ENCODE measurements at places on chromosomes 16 and 17.

DNA sequence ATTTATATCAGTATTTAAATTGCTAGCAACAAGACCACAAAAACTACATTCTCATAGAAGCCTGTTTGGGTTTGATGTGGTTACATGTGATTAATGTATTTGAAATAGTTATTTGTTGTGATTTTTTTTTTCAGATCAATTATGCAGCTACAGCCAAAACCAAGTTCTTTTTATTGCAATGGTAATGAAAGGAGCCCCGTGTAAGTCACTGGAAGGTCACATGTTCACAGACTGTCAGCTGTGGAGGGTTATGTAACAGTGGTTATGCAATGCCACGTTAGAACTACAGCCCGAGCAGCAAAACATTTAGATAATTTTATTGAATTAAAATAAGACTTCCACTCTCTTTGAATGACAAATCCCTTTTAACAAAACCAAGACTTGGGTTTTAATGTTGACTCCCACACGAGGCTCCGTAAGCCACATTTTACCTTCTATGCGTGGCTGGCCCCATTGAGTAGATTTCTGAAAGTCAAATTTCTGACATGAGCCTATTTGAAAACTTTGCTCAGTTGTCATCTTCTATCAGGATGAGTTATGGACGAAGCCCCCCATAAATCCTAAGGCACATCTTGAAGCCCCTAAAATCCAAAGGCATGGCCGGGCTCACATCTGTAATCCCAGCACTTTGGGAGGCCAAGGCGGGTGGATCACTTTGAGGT, 41.8 kb upstream of the SEC14L1 start:
- no peak for DNase-seq

DNA sequence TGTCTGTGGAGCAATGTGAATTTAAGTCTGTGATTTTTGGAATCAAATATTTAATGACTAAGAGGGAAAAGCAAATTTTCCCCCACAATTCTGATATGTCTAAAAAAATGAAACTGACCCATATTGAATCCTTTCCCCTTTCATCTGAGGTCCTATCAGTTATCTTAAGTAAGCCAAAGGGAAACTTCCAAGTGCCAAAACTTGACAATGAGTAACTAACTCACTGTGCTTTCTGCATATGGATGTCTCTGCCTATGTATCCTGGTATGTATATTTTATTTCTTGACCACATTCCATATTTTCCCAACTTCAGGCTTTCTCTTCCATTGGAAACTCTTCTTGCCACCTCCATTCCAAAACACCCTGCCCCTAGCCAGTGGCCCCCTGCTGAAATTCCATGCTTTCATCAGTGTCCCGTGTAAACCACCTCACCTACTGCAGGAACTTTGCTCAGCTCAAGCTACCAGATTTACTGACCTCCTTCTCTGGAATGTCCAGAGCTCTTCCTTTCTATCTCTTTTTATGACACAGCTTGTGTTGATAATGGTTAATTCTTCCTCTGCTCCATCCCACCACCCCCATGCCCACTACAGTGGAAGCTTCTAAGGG, 59.0 kb downstream of the TOX3 start:
- DNase-seq = no peak

DNA sequence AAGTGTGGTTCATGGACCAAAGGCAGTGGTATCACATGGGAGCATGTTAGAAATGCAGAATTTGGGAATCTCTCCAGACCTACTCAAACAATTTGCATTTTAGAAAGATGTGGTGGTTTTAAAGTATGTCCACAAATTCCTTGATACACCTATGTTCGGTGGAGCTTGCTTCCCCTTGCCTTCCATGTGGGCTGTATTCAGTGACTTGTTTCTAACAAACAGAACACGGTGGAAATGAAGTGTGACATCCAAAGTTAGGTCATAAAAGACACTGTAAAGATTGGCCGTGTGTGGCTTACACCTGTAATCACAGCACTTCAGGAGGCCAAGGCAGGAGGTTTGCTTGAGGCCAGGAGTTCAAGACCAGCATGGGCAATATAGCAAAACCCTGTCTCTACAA, 16.7 kb downstream of the COQ7 start:
- DNase-seq = no peak

- no peak for DNase-seq
These were observed 50.2 kb downstream of the TBC1D16 start for GRCh38 chr17:79985361-79985942.

- DNase-seq = peak; percentile 44
These were observed 7.4 kb downstream of the PRCD start for GRCh38 chr17:76547183-76547641.

DNA sequence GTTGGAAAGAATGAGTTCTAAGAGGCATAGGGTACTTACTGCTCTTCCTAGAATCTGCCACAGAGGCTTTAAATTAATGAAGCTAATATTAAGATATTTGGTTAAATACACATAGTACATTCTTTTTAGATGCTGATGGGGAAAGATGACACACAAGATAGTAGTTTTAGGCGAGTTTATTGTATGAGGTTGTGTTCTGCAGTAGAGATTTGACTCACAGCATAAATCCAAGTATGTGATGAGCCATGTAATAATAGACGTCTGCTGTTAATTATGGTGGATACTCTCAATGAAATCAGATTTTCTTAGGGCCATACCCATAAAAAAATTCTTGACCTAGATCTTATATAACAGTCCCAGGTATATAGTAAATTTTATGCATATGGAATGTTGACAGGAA, 8.0 kb downstream of the TNRC6C start:
- DNase-seq = no peak

DNA sequence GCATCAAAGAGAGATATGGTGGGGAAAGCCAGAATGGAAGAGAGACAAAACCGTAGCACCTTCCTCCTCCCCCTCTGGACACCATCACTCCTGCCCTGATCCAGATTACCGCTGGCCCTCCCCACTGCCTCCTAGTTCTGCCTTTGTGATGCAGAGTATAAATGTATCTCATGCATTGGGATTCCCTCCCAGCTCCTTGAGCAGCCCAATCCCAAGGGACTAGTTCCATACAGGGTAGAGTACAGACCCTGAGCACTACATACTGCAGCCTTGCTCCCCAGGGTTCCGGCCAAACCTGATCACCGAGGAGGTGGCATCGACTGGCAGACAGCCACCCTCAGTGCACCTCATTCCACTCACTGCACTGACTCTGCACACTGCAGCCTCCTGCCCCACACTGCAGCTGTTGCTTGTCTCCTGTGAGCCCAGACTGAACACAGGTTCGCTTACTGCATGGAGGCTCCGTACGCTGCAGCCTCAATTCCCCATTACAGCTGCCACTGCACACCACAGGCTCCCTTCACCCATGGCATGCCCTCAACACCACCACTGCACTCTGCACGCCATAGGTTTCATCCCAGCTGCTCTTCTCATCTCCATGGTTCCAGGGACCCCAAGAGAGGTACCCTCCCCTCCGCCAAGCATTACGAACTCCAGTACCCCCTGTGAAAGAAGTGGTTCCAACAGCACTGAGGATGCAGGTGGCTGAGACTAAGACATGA, 1.7 kb upstream of the THRA start:
- DNase-seq = no peak

- no peak for DNase-seq
These were observed 18.2 kb upstream of the QRICH2 start for GRCh38 chr17:76326306-76326705.

DNA sequence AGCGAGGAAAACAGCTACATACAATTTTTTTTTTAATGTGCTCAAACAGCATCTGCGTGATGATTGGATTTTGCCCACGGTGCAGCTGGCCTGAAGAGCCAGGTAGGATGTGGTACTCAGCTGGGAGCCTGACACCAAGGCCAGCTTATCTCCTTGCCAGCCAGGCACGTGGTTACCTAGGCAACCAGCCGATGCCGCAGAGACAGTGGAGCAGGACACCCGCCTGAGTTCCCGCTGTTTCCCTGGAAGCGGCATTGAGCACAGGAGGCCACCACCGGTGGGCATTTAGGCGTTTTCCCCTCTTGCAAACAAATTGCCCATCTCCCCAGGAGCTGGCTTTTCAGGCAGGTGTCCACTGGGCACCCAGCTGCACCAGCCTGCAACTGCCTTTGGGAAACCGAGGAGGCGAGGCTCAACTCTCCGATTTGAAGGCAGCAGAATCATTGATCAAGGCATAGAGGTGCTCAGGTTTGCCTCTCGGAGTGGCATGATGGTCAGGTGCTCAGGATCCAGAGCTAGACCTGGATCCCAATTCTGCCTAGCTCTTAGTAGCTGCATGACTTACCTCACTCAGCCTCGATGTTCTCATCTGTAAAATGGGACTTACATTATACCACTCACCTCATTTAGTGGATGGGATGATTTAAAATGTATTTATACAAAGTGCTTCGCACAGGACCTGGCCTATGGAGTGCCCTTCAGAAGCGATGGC, 137.5 kb upstream of the PLCG2 start:
- DNase-seq = no peak

DNA sequence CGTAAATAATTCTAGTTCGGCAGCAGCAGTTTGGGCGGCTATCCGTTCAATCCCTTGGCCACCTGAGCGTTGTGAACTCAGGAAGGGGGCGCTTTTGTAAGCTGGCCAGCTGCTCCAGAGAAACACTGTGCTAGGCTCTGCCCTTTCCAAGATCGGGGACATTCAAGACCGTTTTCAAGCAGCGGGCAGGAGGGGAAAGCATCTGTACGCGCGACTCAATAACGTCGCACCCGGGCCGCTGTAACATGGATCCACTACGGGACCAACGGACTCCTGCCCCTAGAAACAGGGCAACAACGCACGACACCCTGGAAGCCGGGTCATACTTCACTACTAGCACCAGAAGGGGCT, 463 bp downstream of the TOP2A start:
- DNase-seq = no peak

- DNase-seq = no peak
These were observed 149.6 kb downstream of the WWOX start for GRCh38 chr16:78249056-78249455.

DNA sequence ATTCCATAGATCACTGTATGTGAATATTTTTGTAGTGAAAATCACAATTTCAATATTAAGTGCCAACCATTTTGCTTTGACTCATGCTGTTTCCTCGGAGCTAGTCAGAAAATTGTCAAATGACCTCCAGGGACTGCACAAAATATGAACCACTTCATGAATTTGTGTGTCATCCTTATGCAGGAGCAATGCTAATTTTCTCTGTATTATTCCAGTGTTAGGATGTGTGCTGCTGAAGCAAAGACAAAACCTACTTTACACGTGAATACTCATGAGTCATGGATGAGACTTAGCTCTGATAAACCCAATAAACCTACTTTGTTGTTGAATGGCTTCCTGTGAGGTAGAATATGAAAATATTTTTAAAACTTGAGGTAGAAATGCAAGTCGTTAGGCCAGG, 65.2 kb downstream of the SHCBP1 start:
- no peak for DNase-seq

- no peak for DNase-seq
These were observed 103.8 kb downstream of the ANKFN1 start for GRCh38 chr17:56257075-56257474.

GRCh38 chr16:84453061-84453752, 51.3 kb downstream of the MEAK7 start:
- DNase-seq = no peak

- DNase-seq = no peak
These were observed 10.0 kb upstream of the SDK2 start for GRCh38 chr17:73654241-73654640.

DNA sequence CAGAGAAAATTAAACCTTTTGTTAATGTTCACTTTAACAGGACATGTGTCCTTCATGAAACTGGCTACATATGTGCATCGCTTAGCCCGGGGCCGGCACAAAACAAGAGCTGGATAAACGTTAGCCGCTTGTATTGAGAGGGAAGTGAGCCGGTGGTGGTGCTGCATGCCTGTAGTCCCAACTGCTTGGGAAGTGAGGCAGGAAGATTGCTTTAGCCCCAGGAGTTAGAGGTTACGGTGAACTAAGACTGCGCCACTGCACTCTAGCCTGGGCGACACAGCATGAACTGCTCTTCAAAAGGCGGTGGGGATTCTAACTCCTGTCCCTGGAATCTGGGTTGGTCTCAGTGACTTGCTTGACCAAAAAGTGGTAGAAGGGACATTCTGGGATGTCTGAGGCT, 15.0 kb upstream of the SPHK1 start:
- DNase-seq = no peak

DNA sequence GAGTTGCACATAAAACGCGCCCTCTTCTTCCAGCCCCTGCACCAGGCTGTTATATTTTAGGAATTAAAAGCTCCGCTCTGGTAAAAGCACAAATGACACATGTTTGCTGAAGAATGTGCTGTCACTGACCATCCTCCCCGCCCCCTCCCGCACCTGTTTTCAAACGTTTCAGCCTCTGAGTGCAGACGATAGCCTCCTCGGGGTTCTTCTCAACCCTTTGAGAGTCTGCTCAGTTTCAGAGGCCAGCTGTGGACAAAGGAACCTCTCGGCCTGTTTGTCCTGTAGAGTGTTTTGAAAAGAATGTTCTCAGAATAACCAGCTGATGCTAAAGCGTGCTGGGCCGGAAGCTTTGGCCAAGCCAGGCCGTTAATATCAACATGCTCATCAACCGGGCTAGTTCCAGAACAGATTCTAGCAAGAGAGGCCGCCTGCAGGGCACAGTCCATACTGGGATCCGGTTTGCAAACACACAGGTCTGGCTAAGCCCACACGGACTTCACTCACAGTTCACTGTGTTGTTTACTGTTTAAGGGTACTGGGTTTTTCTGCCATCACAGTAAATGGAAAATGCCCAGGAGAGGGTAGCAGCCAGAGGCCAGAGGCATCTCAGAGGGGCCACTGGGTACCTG, 6.4 kb upstream of the CACNG4 start:
- no peak for DNase-seq

DNA sequence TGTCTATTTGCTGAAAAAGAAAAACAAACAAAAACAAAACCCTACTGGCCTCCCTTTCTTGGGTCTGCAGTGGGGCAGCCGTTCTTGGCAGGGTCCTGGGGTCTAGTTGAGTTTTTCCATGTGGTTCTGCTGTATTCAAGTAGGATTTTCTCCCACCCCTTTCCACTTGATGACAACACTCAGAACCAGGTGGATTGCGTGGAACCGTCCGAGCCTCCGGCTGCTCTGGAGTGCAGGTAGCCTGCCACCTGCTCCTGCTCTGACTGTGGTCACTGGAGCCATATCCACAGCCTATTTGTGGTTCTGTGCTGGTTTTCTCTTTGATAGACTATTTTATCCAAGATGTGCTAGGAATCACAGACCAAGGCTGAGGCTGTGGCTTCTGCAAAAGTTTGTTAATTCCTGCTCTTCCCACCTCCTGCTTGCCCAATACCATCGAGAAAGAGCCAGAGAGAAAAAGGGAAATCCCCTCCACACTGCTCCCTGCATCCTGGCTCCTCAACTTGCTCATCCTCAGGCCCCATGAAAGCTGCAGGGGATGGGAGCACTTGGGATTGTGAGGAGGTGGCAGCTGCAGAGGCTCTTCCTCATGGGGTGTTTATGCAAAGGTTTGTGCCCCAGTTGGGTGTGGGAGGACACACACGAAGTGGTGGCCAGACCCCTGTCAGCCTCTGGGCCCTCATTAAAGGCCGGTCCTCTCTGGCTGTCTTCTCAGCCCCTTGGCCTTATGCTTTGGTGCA, 377.8 kb upstream of the TNRC6C start:
- DNase-seq = no peak

DNA sequence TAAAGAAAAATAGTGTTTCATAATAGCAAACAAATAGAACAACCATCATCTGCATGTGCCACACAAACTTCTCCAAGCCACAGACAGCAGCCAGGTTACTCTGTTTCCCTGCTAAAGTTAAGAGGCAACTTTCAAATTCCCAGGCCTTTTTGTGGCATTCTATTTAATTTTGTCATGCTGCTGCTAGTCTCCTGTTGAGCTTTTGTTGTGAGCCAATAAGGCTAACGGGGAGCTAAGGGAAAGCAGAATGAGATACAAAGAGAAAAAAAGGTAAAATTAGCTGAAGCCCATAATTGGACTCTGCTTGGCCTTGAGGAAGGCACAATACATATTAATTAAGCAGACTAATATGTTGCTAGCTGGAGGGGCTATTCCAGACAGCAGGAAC, 74.7 kb upstream of the GNAO1 start:
- DNase-seq = no peak
